Renal cortex interstitium (tissue), 15 donors: ENCODE measurements at places on chromosomes 7 and 10. TPM values are rescaled to one million over a fixed set of nuclear protein-coding genes. Genes with fewer than 3 reads are reported as not detected.

DNA sequence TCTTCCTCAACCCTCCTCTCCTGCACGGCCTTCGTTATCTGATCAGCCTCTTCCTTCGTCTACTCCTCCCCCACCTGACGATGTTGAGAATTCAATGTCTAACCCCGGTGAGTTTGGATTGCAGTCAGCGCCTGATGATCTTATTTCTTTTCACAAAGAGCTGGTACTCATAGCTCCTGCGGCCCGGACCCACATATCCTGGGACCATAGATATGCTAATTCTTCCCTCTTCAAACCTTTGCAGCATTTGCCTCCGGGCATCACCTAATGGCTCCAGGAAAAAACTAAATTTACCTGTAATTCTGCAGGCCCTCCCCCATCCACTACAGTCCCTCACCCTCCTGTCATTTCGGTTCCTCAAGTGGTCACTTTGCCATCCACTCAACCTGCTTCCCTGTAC lies 12.4 kb upstream of the DDC start:
- DNase-seq: no peak

DNA sequence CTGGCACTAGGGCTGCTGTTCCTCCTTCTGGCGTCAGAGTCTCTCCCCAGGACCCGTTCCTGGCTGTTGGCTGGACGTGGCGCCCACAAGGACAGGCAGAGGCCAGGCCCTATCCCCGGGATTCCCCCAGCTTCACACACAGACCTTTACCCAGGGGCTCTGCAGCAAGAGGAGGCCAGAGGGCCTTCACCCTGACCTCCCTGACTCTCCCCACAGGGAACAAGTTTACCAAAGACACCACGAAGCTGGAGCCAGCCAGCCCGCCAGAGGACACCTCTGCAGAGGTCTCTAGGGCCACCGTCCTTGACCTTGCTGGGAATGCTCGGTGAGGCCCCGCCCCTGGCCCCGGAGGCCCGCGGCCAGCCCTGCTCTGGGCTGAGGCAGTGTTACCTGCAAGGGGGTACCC lies 82.2 kb downstream of the GTF2IRD1 start:
- no peak for DNase-seq

GRCh38 chr10:122280156-122280555 lies 9.1 kb downstream of the BTBD16 start:
- DNase-seq: no peak

DNA sequence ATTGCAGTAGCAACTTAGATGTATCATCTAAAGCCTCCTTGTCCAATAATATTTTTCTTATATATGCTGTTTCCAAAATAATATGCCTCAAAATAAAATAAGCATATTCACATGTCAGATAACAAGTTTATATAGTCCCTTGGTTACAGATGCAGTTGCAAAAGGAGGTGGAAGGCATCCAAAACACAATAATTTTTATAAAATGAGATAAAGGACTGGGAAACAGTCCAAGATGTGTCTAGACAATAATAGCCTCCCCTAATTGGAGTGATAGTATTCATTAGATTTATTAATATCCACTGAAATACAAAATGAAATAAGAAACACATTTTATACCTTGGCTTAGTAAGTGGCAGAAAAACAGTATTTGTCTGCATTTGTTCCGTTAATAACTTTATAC lies 30.3 kb downstream of the BCAP29 start:
- DNase-seq: no peak

GRCh38 chr10:59752278-59752940 lies 846 bp downstream of the MRLN start:
- DNase-seq: no peak

DNA sequence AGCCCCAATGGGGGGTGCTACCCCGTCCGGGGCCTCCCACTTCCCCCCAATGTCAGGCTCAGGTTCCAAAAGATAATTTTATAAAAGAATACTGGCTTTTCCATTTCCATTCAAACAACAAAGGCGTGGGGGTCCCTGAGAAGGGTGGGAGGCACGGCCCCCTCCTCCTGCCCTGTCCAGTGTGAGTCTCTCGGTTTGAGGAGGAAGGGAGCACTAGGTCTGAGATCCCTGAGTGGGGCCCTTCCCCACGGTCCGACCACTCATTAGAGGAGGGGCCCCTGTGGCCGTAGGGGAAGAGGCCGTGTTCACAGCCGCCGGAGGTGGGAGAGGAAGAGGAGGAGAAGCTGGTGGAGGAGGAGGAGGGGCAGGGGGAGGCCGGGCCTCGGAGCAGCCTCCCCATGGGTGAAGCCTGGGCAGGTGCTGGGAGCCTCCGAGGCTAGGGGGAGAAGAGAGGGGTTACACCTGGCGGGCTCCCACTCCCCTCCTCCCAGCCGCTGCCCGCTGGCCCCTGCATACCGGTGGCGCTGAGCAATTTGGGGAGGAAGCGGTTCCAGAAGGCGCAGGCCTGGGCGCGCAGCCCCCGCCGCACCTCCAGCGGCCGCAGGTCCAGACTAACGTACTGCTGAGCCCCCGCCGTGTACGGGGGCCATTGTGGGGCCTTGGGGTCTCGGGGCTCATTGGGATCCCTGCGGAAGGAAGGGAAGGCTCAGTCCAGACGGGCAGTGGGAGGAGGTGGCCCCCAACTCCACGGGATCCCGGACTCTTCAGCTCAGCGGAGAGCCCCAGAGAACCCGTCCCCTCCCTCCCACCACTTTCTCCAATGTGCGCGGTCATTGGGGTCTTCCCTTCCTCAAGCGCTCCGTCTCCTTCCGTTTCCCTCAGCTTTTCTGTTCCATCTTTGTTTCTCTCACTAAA lies 1.4 kb upstream of the UFSP1 start:
- no peak for DNase-seq

GRCh38 chr7:131897016-131897789 lies 340.8 kb upstream of the PODXL start:
- DNase-seq: no peak

GRCh38 chr10:59276919-59277318 lies 85.4 kb downstream of the FAM13C start:
- DNase-seq: no peak

DNA sequence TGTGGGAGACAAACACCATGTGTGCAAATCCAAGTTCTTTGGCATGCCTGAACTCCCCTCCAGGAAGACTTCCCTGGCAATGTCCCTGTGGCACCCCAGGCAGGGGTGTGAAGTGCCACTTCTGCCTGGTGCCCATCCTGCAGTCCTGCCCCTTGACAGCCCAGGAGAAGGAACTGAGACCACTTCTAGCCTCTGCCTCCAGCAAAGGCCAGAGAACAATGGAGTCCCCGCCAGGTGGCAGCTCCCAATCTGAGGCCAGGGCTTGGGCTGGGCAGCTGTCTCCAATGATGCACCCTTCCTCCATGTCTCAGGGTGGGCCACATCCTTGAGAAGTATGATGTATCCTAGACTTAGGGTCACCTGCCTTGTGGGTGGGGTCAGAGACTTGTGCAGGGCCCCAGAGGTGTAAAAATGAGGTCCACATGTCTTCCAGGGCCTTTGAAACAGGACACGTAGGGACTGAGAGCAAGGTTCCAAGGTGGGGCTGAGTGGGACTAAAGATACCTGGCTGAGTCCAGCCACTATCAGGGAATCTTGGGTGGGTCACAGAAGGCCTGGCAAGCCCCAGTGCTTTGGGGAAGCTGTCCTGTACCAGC lies 5.5 kb downstream of the FXYD4 start:
- DNase-seq: no peak

DNA sequence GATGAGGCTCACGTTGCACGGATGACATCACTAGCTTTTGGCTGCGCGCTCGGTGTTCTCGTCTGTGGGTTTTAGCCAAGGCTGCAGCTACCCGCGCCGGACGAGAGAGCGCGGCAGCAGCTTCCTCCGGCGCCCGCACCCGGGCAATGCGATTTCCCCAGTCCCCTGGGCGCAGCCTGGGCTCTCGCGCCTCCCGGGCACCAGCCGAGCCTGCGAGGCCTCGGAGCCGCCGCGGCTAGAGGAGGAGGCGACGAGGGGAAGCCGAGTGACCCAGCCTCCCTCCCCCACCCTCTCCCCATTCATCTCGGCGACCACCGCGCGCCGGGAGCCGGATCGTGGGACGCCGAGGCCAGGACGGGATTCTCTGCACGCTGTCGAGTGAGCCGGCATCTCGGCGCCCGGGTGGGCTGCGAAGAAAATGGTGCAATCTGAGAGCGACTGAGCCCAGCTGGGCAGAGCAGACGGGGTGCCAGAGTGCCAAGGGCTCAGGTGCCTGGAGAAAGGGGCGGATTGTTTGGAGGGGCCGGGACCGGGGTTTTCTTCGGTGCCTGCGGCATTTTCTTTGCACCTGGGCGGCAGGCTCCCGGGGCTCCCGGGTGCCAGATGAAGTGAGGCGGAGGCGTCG lies 1.2 kb upstream of the TMEM178B start:
- DNase-seq: no peak

DNA sequence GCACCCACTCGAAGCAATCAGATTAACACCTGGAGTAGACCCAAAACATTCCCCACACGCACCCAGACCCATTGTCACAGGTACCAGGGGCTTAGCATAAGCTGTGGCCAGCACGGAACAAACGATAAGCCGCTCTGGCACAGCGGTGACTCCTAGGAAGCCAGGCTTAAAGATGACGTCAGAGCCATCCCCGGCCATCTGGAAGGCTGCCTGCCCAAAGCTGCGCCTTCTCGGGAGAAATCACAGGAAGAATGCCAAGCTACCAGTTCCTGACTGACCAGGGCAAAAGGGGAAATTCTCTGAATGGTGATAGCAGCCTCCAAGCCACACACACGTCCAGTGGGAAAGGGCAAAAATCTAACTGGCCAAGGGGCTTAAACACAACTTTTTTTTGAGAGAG lies 13.0 kb upstream of the WIPI2 start:
- no peak for DNase-seq

GRCh38 chr10:111113238-111113960 lies 36.6 kb downstream of the ADRA2A start:
- no peak for DNase-seq

- no peak for DNase-seq
Measured at GRCh38 chr7:69800495-69800894, 202.2 kb downstream of the AUTS2 start.

GRCh38 chr10:76469675-76470074 lies 1038.3 kb downstream of the LRMDA start:
- DNase-seq: no peak

DNA sequence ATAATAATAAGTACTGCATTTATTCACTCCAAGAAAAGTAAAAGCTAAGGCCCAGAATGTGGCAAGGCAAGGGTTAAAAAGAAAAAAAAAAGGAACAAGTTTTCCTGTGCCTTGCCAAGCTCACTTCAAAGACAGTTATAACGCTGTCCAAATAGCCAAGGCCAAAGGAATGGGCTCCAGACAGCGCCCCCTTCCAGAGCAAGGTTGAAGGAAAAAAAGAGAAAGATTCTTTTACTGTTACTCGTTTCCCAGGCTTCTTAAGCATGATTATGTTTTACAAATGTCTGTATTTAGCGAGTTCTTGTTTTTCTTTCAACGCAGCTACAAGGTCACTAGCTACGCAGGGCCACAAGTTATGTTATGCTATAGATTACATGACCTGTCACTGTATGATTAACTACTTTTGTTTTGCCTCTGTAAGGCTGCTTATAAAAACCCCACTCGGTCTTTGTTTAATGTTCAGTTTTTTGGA lies 9.1 kb upstream of the EIF4H start:
- no peak for DNase-seq

DNA sequence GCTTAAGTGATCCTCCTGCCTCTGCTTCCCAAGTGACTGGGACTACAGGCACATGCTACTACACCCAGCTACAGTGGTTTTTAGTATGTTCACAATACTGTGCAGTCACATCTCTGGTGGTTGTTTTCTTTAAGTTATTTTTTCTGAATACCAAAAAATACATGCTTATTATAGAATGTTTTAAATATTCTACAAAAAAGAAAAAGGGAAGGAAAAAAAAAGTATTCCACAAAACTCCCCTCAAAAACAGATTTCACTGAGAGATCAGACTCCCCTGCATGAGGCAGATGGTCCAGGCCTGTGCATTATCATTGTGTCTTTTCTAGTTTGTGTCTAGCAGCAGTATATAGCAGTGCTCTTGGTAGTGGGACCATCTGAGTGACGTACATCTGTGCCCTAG lies 36.8 kb downstream of the OGDH start:
- no peak for DNase-seq

DNA sequence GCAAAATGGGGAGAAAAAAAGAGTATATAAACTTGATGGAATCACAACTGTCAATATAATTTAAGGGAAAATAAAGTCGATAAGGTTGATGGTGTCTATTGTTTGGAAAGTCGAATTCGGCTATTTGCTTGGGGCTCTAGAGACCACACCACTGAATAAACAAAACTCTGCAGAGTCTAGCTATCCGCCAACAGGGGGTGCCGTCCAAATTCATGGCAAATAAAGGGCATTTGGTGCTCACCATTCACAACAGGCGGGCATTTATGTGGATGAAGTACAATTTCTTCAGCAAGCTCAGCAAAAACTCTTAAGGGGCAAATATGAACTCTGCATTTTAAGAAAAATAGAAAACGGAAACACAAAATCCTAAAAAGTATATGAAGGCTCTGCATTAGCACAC lies 23.3 kb downstream of the CD36 start:
- DNase-seq: no peak

DNA sequence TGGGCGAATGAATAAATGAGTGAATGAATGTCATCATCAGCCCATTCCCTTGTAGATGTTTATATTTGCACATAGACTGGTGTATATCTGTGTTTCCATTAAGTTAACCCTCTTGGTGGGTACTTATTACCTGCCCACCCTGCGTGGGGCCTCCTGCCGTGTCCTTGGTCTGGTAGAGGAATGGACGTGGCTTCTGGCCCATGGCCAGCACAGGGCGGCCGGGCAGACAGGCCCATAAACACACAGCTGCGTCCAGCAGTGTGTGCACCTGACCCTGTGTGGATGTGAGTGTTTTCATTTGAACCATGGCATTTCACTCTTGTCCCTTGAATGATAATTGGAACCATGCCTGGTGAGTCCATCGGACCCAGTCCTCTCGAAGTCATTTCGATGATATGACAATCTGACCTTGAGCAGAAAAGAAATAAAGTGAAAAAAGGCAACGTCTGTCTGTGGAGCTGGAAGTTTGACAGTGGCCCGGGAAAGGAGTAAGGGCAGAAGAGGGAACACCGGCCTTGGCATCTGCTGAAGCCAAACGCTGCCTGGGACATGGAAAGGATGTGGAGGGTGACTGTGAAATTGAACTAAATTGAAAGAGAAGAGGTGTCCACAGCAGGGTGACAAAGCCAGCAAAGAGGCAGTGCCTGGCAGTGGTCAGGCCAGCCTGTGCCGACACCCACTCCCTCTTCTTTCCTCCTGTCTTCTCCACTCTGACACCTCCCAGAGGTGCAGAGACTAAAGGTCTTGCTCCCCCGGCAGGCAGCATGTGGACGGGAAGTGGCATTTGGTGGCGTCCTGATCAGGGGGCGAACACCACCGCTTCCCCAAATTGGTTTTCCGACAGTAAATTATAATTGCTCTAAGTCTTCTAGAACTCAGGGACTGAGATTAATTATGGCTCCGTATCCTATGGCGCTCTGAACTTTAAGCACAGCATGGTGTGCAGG lies 199.0 kb upstream of the ZMIZ1 start:
- DNase-seq: no peak

PRKCQ gene
- polyA plus RNA-seq: 16.8 TPM

FAM131B gene
- polyA plus RNA-seq: 2.6 TPM

FKBP6 gene
- 0.26 TPM for polyA plus RNA-seq

GRID2IP gene
- 1.1 TPM for polyA plus RNA-seq
